ENCODE measurements at places on chromosomes 2 and 18.

DNA sequence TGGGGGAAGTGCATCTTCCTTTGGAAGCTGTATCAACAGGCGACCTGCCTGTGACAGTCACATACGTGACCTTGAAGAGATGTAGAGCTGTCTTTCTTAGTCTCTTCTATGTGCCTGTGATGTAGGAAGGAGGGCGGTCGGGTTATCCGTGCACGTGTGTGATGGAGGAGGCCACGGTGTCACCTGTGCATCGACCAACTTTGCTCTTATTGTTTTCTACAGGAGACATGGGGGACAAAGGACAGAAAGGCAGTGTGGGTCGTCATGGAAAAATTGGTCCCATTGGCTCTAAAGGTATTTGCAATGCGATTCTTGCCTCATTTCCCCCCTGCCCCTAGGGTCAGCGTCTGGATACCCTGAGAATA is 20.7 kb upstream of the ALLC start:
- DNase-seq = no peak

- DNase-seq = no peak
Measured at GRCh38 chr2:237514474-237515130, 27.6 kb downstream of the MLPH start.

DNA sequence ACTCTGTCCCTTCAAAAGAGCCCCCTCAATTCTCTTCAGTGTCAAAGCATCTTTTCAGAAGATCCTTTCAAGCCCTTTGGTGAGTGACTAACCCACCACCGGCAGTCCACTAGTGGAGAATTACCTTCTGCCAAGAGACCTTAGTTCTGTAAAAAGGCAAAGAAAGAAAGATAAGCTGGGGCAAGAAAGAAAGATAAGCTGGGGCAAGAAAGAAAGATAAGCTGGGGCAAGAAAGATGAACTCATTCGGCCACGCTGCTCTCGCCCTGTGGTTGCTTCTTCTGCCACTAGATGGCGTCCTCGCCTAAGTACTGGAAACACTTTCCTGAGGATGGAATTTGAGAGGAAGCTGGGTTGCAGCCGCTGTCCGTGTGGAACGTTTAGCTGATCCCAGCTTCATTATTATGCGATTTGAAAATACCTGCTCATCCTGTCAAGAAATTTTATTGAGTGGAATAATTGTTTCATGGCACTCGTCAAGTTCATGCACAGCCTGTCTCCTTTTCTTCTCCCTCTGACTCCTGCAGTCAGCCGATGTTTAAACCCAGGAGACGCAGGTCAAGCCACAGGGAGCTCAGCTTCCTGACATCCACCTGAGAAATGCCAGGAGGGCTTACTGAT is 17.3 kb upstream of the ANXA4 start:
- peak; percentile 91 for DNase-seq

GRCh38 chr2:54866868-54867267 is 143.4 kb downstream of the EML6 start:
- no peak for DNase-seq

- DNase-seq = no peak
Measured at GRCh38 chr2:65382776-65383357, 49.5 kb downstream of the SPRED2 start.

DNA sequence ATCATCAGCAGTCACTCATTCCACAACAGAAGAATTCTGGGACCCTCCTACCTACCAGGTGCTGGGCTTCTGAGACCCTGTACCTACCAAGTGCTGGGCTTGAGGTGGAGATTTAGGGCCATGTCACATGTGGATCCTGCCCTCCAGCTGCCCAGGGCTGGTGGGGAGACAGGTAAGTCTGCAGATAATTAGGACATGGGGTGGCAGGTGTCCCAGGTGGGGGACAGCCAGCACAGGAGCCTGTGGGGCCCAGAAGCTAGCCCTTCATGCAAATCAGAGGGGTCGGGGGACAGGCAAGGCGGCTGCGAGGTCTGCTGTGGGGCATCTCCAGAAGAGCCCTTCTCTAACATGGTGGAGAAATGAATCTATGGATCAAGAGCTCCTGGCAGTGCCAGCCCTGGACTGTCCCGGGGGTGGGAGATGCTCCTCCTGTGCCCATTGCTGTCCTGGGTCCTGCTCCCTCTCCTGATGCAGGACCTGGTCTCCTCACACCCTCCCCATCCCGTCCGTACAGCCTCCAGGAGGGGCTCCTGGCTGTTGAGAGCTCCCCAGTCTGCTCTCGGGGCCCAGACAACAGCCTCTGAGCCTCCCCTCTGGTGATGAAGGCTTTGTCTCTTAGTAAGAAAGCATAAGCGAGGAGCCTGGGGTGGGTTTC is 106.3 kb upstream of the GLI2 start:
- no peak for DNase-seq

- no peak for DNase-seq
Measured at GRCh38 chr18:70005580-70005979, 57.9 kb upstream of the CD226 start.
